Stimulated activated CD4-positive, alpha-beta T cell treated with anti-CD3 and anti-CD28 coated beads, TNF-alpha, amount 100 ng/mL, for 1 hour (primary cell): ENCODE measurements at places on chromosomes 5 and 9.

GRCh38 chr5:170056561-170057267 lies 49.0 kb upstream of the FOXI1 start:
- no peak for DNase-seq

GRCh38 chr9:108786322-108786721 lies 69.5 kb downstream of the ACTL7B start:
- no peak for DNase-seq

GRCh38 chr9:87665505-87665904 lies 60.4 kb upstream of the CTSL start:
- no peak for DNase-seq

DNA sequence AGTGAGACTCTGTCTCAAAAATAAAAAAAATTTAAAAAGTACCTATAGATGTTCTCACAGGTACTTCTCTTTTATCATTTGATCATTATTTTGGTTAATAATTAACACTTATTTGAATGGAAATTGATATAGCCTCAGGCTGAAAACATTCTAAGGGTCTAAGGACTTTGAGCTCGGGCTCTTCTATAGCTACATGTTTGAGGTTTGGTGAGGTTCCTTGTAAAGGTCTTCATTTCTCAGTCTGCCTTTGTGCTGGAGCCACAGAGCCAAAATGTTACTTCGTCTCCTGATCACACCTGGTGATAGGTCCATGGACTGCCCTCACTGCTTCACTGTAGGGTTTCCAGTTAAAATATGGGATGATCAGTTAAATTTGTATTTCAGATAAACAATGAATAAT lies 22.6 kb downstream of the ARHGEF37 start:
- DNase-seq = no peak

- no peak for DNase-seq
Measured at GRCh38 chr5:81420039-81420667, 26.2 kb upstream of the ACOT12 start.
